ENCODE measurements at places on chromosomes 2 and 18. TPM values are rescaled to one million over a fixed set of nuclear protein-coding genes. Genes with fewer than 3 reads are reported as not detected.

Gene LRATD1
- total RNA-seq = not detected

Gene SPEG
- 0.94 TPM for total RNA-seq

GRCh38 chr18:47050468-47050867, 15.0 kb upstream of the ELOA2 start:
- no peak overlapping the region for H3K27ac ChIP-seq
- H3K4me1 ChIP-seq = no peaks in the 10 kb centered on the region
- no peaks in the 10 kb centered on the region for H3K27me3 ChIP-seq

DNA sequence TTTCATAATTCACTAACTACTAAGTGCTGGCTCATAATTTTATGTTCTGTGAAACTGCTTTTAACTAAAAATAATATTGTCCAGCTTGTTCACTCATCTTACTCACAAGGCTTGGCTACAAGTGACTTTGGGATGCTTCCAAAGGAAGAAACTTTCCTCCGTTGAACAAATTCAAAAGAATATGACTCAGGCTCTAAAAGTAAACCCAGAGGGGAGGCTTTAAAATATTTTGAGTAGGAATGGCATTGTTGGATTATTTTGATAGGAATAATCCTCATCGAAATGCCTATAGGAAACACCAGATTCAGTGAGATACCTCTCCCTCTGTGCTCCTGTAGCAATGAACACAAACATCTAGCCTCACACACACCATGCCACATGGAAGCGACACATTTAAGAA, 25.2 kb upstream of the TLK1 start:
- H3K4me3 ChIP-seq = no peak overlapping the region
- H3K27ac ChIP-seq = no peak overlapping the region
- H3K4me1 ChIP-seq = no peaks in the 10 kb centered on the region
- no peak for DNase-seq

DNA sequence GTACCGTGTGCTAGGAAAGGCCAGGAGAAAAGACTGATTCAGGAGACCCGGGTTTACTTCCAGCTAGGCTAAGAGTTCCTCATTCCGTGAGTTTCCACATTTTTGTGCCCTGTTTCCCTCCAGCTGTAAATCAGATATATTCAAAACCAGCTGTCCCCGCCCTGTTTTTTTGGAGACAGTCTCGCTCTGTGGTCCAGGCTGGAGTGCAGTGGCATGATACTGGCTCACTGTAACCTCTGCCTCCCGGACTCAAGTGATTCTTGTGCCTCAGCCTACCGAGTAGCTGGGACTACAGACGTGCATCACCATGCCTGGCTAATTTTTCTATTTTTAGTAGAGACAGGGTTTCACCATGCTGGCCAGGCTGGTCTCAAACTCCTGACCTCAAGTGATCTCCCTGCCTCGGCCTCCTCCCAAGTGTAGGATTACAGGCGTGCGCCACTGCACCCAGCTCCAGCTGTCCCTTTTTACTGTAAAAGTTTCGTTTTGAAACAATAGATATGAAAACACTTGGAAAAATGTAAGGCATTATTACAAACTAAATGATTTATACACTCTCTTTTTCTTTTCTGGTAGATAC, 112.8 kb upstream of the SEC11C start:
- no peak overlapping the region for H3K4me3 ChIP-seq
- DNase-seq = no peak
- H3K27me3 ChIP-seq = no peaks in the 10 kb centered on the region
- no peaks in the 10 kb centered on the region for H3K4me1 ChIP-seq
- no peaks in the 10 kb centered on the region for H3K36me3 ChIP-seq
